ENCODE measurements at places on chromosomes 13 and 19. TPM values are rescaled to one million over a fixed set of nuclear protein-coding genes. Genes with fewer than 3 reads are reported as not detected.

The GGN gene
- total RNA-seq = 2.5 TPM

The PSG6 gene
- total RNA-seq = not detected

- no peak for DNase-seq
These were observed 30.5 kb downstream of the ZIC5 start for GRCh38 chr13:99941086-99941485.

GRCh38 chr13:100314132-100314910 lies 225.4 kb downstream of the PCCA start:
- DNase-seq = no peak

The GAPDHS gene
- not detected for total RNA-seq

DNA sequence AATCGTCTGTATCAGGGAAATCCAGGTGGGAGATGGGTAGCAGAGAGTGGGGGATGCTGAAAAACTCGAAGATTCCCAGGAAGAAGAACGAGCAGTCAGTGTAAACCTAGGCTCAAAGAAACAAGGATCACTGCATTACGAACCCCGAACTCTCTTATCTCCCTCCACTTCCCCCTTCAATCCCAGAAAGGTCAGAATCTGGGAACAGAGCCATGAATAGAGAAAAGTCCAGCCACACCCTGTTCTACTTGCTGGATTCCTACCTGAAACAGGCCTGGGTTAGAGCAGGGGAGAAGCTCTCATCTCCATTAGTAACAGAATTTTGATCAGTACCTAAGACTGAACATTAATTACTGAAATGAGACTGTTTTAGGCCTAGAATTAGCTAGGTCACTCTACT lies 24.4 kb downstream of the EPSTI1 start:
- no peak for DNase-seq

The THAP8 gene
- 11.7 TPM for total RNA-seq

DNA sequence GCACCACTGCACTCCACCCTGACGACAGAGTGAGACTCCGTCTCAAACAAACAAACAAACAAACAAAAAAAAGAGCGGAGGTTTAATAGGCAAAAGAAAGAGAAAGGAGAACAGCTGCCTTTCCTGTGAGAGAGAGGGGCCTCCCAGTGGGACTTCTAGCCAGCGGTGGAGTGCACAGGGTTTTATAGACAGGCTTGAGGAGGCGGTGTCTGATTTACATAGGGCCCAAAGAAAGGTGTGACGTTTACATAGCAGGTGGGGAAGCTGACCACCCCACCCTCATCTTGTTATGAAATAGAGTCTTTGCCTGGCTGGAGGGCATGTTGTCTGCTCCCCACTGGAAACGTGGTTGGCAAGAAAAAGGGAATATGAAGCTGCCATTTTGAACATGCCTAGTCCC lies 106.0 kb upstream of the CSNK1A1L start:
- no peak for DNase-seq

GRCh38 chr13:94394723-94395122 lies 84.8 kb downstream of the DCT start:
- no peak for DNase-seq

Measured in Caki2 (cell line).